ENCODE measurements at places on chromosomes 11 and 22. TPM values are rescaled to one million over a fixed set of nuclear protein-coding genes. Genes with fewer than 3 reads are reported as not detected.

BDNF gene
- total RNA-seq = not detected

PDGFD gene
- total RNA-seq = 0.10 TPM

IGSF22 gene
- total RNA-seq = 9.4 TPM

KCNQ1 gene
- 18.6 TPM for total RNA-seq

ANGPTL5 gene
- not detected for total RNA-seq

DNA sequence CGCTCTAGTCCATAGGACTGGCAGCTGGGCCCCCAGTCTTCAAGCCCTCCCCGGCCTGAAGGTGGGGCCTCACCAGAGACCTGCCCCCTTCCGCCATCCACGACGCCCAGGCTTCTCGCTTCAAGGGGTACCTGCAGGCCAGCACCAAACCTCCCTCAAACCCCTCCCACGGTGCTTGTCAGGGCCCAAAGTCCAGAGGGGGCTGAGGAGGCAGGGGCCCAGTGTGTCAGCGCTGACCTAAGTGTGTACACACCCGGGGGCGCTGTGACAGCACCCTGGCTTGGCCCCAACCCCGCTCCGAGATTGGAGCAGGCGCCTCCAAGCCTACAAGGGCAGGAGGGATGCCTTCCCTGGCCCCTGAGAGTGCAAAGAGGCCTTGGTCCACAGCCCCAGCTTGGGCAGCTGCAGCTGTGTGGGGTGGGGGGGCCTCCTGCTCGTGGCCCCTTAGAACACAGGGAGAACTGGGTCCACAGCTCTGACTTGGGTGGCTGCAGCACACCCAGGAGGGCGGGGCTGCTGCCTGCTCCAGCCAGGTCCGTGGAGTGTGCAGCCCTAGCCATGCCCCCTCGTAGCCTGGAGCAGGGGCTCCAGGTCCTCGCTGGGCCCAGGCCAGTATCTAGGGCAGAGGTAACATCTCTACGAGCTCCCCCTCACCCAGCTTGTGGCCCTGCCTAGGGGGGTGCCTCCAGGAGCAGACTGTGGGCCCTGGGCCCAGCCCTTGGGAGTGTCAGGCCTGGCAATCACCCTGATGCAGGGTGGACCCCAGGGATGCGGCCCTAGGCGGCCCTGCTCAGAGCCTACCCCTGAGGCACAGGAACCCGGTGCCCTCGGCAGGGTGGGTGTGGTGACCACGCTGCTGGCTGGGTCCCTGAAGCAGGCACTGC lies 4.9 kb downstream of the SBF2 start:
- H3K4me3 ChIP-seq = no peak overlapping the region
- H3K27ac ChIP-seq = no peak overlapping the region
- DNase-seq = no peak
- H3K4me1 ChIP-seq = peaks cover 26% of the 10 kb centered on the region
- H3K36me3 ChIP-seq = peaks cover 2% of the 10 kb centered on the region

DNA sequence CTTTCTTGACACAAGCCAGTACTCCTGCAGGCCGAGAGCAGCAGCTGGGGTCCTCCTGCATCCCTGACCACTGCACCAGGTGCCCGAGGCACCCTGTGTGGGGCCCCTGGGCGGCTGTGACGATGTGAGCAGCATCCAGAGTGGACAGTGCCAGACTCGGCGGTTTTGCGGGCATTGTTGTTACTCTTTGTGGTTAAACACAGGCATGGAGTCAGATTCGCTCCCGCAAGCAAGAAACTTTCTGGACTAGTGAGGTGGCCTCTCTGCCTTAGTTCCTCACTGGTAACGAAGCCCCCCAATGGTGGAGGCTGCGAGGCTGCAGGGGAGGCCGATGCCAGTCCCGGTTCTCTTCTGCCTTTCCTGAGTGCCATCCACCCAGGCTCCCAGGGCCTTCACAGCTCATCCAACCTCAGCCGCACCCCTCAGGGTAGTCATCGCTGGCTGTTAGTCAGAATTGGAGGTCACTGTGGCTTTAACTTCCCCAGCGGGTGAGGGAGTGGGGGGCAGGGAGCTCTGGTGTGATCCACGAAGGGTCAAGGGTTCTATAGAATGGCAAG lies 3.7 kb upstream of the CLDN5 start:
- H3K27ac ChIP-seq = no peak overlapping the region
- H3K4me3 ChIP-seq = no peak overlapping the region
- no peak for DNase-seq
- H3K36me3 ChIP-seq = peaks cover 2% of the 10 kb centered on the region

GRCh38 chr11:123137431-123138224 lies 57.4 kb downstream of the CLMP start:
- no peak overlapping the region for H3K4me3 ChIP-seq
- H3K4me1 ChIP-seq = peaks cover 2% of the 10 kb centered on the region
- DNase-seq = no peak

Measured in T-helper 17 cell (primary cell).